Activated naive CD8-positive, alpha-beta T cell treated with anti-CD3 and anti-CD28 coated beads for 36 hours (primary cell): ENCODE measurements at places on chromosomes 2 and 18. TPM values are rescaled to one million over a fixed set of nuclear protein-coding genes. Genes with fewer than 3 reads are reported as not detected.

DNA sequence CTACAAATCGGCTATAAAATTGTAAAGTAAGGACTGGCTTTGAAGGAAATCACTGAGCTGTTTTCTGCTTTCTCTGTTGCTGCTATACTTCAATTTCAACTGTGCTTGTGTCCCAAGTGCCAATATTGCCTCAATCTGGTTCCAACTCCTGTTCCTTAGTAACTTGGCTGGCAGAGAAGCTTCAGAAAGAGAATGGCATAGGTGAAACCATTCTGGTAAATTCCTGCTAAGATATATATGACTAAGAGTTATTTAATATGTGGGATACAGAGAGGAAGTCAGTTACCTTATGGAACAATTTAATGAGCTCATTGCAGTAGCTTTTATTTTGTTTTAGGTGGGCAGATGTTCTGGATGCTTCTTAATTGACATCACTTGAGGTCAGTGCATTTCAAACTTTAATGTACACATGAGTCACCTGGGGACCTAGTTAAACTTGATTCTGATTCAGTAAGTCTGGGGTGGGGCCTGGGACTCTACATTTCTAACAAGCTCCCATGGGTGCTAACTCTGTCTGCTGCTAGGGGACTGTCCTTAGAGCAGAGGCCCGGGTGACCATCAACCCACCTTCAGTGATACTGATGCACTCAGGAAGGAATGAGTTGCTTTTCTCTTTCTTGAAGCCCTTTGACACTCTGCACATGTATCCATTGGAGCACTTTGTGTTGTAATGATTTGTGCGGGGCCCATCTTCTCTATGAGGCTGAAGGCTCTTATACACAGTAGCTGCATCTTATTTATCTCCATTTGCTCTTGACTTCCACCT lies 47.6 kb downstream of the LIPG start:
- H3K36me3 ChIP-seq, result no peaks in the 10 kb centered on the region
- peaks cover 3% of the 10 kb centered on the region for H3K4me1 ChIP-seq

DNA sequence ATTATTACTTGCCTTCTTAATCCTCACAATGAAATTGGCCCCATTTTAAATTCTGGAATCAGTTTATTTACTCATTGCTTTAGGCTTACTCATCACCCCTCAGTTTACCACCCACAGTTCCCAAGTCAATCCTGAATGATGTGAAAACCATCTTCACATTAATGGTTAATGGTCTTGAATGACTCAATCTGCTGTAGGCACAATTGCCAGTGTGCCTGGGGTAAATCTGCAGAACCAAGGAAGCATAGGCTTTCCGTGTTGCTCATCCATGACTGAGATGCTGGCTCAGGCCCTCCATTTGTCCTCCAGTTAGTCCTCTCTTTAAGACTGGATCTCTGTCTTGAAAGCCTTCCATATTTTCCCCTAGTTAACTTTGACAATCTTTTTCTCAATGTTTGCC lies 164.5 kb downstream of the PMAIP1 start:
- H3K36me3 ChIP-seq, result no peaks in the 10 kb centered on the region
- H3K27me3 ChIP-seq, result no peaks in the 10 kb centered on the region
- H3K4me1 ChIP-seq, result no peaks in the 10 kb centered on the region
- H3K4me3 ChIP-seq, result no peak overlapping the region
- DNase-seq, result no peak

The ANKRD23 gene
- 2.7 TPM for total RNA-seq

GRCh38 chr2:237629739-237630138 lies 2.4 kb downstream of the LRRFIP1 start:
- no peak overlapping the region for H3K4me3 ChIP-seq
- no peak for DNase-seq
- no peak overlapping the region for H3K27ac ChIP-seq
- H3K27me3 ChIP-seq, result peaks cover 11% of the 10 kb centered on the region

GRCh38 chr2:223868005-223868404 lies 30.6 kb upstream of the AP1S3 start:
- H3K36me3 ChIP-seq, result peaks cover 12% of the 10 kb centered on the region
- no peaks in the 10 kb centered on the region for H3K27me3 ChIP-seq
- H3K27ac ChIP-seq, result no peak overlapping the region
- no peak for DNase-seq
- peaks cover 20% of the 10 kb centered on the region for H3K4me1 ChIP-seq
- no peak overlapping the region for H3K4me3 ChIP-seq
